ENCODE measurements at places on chromosomes 2 and 18. TPM values are rescaled to one million over a fixed set of nuclear protein-coding genes. Genes with fewer than 3 reads are reported as not detected.

DNA sequence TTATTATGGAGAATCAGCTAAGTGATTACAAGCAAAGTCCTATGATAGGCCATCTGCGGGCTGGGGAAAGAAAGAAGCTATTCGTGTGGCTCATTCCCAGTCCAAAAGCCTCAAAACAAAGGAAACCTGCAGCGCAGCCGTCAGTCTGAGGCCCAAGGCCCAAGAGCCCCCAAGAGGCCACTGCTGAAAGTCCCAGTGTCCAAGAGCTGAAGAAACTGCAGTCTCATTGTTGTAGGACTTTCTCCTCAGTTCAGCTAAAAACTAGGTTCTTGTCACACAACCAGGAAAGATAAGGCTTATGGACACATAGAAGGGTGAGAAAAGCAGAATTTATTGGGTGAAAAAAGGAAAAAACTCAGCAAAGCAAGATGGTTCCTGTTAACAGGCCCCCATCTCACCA lies 143.2 kb downstream of the RHBDD1 start:
- H3K4me3 ChIP-seq: no peak overlapping the region
- DNase-seq: no peak
- H3K27ac ChIP-seq: no peak overlapping the region
- H3K4me1 ChIP-seq: no peaks in the 10 kb centered on the region

DNA sequence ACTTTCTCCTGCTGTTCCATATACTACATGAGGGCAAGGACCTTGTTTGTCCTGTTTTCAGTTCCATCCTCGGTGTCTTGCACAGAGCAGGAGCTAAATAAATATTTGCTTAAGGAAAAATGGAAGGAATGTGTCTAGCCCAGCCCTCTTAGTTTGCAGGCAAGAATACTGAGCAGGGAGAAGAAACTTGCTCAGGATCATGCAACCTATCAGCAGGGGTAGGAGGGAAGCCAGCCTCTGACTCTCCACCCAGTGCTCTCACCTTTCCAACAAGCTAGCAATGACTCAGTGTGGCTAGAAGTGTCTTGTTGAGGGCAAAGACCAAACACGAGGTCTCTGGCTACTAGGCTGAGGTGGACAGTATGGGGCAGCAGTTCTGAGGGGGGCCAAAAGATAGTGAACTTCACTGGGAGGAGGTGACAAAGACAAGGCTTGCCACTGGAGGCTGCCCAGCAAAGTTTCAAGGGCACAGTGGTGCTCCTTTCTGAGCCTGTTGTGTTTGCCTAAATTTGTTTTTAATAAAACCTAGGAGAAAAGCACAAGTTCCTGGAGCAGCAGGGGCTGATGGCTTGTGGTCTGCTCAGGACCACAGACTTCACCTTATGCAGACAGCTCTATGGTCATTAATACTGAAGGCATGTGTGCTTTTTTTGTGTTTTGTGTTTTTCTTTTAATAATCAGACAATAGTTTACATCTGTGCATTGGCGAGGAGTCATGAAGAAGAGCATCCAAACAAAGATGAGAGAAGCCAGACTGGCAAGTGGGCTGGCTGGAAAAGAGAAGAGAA lies 49.1 kb upstream of the CTAGE1 start:
- DNase-seq: peak; percentile 67
- H3K4me3 ChIP-seq: no peak overlapping the region
- no peaks in the 10 kb centered on the region for H3K27me3 ChIP-seq

DNA sequence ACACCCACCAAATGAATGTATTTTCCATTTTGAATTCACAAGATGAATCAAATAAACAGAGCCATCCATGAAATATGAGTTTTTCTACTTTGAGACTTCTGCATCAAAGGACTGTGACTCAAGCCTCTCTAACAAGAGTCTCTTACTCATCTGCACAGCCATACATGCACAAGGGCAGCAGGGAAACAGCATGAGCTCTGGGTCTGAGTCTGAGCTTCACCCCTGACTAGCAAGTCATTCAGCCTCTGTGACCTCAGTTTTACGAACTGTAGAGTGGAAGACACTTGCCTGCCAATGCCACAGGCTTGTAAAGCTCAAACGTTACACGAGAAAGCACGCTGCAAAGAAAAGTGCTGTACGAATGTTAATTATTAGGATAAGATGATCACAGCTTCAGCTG lies 42.9 kb downstream of the MREG start:
- peaks cover 18% of the 10 kb centered on the region for H3K4me1 ChIP-seq
- H3K27ac ChIP-seq: no peak overlapping the region
- no peaks in the 10 kb centered on the region for H3K36me3 ChIP-seq
- DNase-seq: no peak
- H3K27me3 ChIP-seq: no peaks in the 10 kb centered on the region

DNA sequence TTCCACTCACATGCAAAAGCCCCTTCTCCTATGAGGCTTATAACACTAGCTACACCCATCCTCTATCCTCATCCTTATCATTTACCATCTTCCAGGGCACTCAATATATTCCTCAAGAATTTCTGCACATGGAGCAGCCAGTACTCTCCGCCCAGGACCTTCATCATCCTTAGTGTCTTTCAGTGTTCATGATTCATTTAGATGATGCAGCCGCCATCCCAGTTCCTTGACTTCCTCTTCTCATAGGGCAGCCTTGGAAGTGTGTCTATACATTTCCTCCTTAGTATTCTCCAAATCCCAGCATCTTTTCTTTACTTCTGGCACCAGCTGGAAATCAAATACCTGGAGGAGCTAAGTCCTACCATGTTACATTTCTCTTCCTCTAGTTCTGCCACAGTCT lies 3.0 kb upstream of the ITSN2 start:
- H3K4me3 ChIP-seq: no peak overlapping the region
- H3K36me3 ChIP-seq: no peaks in the 10 kb centered on the region
- H3K27ac ChIP-seq: no peak overlapping the region

DNA sequence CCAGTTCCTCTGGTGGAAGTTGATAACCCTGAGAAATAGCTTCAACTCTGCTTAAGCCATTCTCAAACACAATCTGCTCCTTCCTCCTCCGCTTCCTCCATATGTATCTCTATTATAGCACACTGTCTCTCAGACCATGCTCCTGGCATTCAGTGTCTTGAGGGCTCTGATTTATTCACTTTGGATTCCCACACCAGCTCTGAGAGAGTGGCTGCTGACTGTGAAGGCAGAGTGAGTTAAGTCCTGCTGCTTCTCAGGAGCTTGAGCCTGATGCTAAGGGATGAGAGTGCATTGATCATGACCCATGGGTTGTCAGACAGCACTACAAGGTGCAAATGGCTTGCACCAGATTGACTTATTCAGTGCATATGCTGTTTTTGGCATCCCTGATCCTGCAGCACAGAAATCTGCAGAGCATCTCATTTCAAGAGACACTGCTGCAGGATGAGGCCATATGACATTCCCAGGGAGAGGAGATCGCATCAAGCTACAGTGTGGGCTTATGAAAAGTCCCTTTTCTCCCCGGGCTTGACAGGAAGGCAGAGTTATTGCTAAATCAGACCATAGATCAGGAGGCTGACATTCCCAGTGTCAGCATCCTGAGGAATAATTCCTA lies 500.5 kb upstream of the RAB6C start:
- H3K36me3 ChIP-seq: no peaks in the 10 kb centered on the region
- H3K4me1 ChIP-seq: no peaks in the 10 kb centered on the region
- H3K27me3 ChIP-seq: no peaks in the 10 kb centered on the region
- no peak overlapping the region for H3K4me3 ChIP-seq
- H3K27ac ChIP-seq: no peak overlapping the region

DNA sequence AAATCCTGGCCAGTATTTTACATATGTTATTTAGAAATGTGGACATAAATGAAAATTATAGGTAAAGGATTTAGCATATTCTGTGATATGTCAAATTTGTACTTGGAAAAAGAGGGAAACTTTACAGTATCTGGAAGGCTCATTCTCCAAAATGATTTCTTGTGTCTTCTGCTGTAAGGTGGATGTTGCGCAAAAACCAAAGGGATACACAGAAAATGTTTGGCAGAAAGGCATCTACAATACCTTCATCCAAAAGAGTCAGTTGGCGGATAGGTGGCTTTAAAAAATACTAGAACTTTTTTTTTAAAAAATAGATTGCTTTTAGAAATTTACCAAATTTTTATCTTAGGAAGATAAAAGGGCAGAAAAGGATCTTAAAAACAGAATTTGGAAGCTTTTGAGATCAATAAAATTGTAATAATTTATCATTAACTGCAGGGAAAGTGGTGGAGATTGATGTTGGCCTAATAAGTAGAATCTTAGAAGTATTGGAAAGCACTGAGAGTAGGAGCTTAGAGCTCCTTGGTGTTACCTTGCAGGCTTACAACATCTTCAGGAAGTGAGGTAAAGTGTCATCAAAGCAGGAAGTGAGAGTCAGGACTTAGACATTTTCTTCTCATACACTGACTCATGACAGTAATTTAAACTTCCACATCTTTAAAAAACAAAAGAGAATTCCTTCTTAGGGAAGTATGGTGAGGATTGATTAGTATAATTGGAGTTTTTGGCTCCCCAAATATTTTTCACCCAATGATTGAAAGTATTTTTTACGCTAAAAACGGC lies 2.1 kb downstream of the NABP1 start:
- H3K27ac ChIP-seq: no peak overlapping the region
- no peaks in the 10 kb centered on the region for H3K36me3 ChIP-seq
- DNase-seq: no peak
- H3K4me3 ChIP-seq: no peak overlapping the region
- H3K4me1 ChIP-seq: peaks cover 3% of the 10 kb centered on the region
- no peaks in the 10 kb centered on the region for H3K27me3 ChIP-seq

GRCh38 chr2:72415241-72415661 lies 267.6 kb upstream of the CYP26B1 start:
- no peak overlapping the region for H3K27ac ChIP-seq
- no peaks in the 10 kb centered on the region for H3K36me3 ChIP-seq
- no peaks in the 10 kb centered on the region for H3K27me3 ChIP-seq
- no peaks in the 10 kb centered on the region for H3K4me1 ChIP-seq
- no peak overlapping the region for H3K4me3 ChIP-seq

DNA sequence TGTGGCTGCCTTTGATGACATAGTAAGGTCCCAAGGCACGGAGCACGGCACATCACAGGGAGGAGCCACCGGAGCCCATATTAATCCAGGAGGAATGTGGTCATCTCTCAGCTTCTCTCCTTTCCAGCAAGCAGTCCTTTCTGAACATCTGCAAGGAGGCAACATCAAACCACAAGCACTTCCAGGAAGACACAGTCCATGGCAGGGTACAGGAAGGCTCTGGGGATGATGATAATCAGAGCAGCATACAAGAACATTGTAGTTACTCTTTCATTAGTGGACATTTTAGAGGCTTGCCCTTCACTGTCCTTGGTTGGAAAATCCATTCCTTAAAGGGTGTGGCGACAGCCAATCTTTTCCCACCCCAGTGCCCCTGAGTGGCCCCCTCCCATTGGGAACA lies 31.1 kb downstream of the YPEL5 start:
- no peak overlapping the region for H3K4me3 ChIP-seq
- no peak overlapping the region for H3K27ac ChIP-seq
- no peaks in the 10 kb centered on the region for H3K27me3 ChIP-seq
- H3K36me3 ChIP-seq: no peaks in the 10 kb centered on the region
- H3K4me1 ChIP-seq: peaks cover 6% of the 10 kb centered on the region

GRCh38 chr2:207506426-207506825 lies 23.3 kb upstream of the CREB1 start:
- H3K27ac ChIP-seq: no peak overlapping the region
- no peaks in the 10 kb centered on the region for H3K36me3 ChIP-seq
- H3K4me3 ChIP-seq: no peak overlapping the region
- H3K4me1 ChIP-seq: peaks cover 37% of the 10 kb centered on the region
- H3K27me3 ChIP-seq: no peaks in the 10 kb centered on the region

DNA sequence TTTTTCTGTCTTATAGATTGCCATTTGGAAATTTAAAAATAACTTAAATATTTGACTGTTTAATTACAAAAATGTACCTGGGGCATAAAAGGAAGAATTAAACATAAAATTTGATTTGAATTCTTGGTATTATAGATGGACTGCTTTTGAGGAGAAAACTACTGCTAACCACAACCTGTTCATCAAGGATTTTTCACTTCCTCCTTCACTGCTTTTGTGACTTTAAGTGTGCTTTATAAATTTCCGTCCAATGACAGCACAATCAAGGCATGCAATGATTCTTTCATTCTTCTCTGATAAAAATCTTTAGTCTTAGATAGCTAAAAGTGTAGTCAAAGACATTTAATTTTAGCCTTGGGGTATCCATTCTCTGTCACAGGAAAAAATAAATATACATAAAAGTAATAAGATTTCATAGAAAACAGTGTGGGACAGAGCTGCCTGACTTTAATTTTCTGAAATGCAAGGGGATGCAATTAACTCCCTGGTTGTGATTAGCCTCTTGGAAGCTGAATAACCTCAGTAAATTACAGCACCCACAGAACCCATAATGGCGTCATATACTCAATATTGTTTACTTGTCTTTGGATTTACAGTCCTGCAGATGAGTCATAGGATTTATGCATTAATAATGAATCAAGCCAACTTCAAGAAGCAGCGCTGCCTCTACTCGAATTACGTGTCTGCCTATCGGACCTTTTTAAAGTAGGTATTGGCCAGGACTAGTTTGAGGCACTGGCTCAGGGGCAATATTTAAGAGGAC lies 587.9 kb downstream of the NRXN1 start:
- no peak overlapping the region for H3K27ac ChIP-seq
- H3K4me1 ChIP-seq: no peaks in the 10 kb centered on the region
- no peak for DNase-seq

- H3K4me3 ChIP-seq: no peak overlapping the region
- H3K27ac ChIP-seq: no peak overlapping the region
- no peaks in the 10 kb centered on the region for H3K27me3 ChIP-seq
- peaks cover 5% of the 10 kb centered on the region for H3K36me3 ChIP-seq
Measured at GRCh38 chr2:159094173-159094737, 125.8 kb downstream of the TANC1 start.

- DNase-seq: peak; percentile 56
- peaks cover 22% of the 10 kb centered on the region for H3K4me1 ChIP-seq
- no peaks in the 10 kb centered on the region for H3K27me3 ChIP-seq
- no peaks in the 10 kb centered on the region for H3K36me3 ChIP-seq
- H3K27ac ChIP-seq: peak overlapping the region; percentile 72
- H3K4me3 ChIP-seq: peak overlapping the region; percentile 4
Measured at GRCh38 chr18:60372132-60372531, 443 bp downstream of the MC4R start.

DNA sequence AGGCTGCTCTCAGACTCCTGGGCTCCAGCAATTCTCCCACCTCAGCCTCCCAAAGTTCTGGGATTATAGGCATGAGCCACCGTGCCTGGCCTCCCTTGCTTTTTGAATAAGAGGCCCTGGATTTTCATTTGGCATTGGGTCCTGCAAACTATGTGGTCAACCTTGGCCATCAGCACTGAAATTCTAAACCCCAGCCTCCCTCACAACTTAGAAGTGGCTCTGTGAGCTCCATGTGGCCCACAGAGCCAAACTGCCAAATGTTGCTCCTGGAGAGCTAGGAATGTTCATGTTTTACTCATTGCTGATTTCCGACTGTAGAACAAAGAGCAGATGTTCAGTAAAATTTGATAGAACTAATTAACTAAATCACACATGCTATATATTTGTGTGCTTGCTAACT lies 210.6 kb upstream of the AGAP1 start:
- no peak overlapping the region for H3K4me3 ChIP-seq
- no peaks in the 10 kb centered on the region for H3K36me3 ChIP-seq
- peak; percentile 65 for DNase-seq
- no peaks in the 10 kb centered on the region for H3K4me1 ChIP-seq
- no peaks in the 10 kb centered on the region for H3K27me3 ChIP-seq

The MC2R gene
- not detected for total RNA-seq

The KCNK3 gene
- total RNA-seq: 2.9 TPM

The ATL2 gene
- total RNA-seq: 86.5 TPM

The HADHA gene
- 149 TPM for total RNA-seq

The FOXD4L1 gene
- total RNA-seq: 1.2 TPM

The DSG1 gene
- total RNA-seq: not detected

The ARHGAP25 gene
- 3.0 TPM for total RNA-seq
